ENCODE measurements at places on chromosomes 2 and 18.

GRCh38 chr2:23273786-23274185, 111.2 kb upstream of the KLHL29 start:
- no peak for DNase-seq

GRCh38 chr2:49860170-49860569, 705.9 kb upstream of the FSHR start:
- DNase-seq = no peak

- no peak for DNase-seq
These were observed 101.4 kb downstream of the WDPCP start for GRCh38 chr2:63486861-63487290.

- no peak for DNase-seq
These were observed 67.8 kb upstream of the ARL4C start for GRCh38 chr2:234564699-234565098.

DNA sequence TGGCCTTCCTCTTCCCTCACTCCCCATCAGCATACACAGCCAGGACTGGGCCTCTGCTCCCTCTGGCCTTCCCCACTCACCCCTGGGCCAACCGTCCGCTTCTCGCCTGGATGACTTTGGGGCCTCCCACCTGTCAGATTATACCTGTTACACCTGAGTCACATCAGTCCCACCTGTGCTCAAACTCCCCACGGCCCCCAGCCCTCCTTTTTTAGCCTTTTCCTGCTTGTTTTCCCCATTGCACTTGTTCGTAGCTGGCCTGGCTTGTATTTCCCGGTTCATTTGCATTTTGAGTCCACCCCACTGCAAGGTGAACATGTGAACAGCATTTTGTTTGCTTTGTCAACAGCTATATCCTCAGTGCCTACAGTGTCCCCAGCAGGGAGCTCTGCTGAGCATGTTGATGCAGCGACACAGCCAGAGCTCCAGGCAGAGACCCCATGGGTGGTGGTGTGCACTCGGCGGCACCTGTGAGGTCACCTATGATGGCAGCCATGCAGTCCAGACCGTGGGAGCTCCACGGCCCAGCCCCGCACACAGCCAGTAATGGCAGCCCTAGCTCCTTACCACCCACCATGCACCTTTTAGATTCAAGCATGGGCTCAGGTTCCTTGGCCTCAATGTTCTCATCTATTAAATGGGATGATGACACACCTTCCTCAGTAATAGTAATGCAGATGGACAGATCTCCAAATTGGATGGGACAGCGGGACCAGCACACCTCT, 276.4 kb upstream of the HS6ST1 start:
- no peak for DNase-seq

- DNase-seq = no peak
These were observed 171.8 kb downstream of the PTGR3 start for GRCh38 chr18:75036917-75037688.
